ENCODE measurements at places on chromosomes 16 and 17.

- no peak for DNase-seq
Measured at GRCh38 chr17:71033336-71033735, 864.0 kb downstream of the KCNJ2 start.

GRCh38 chr17:58331815-58332777 lies 3.5 kb upstream of the TSPOAP1 start:
- no peak for DNase-seq

- no peak for DNase-seq
Measured at GRCh38 chr16:24681793-24682192, 47.7 kb upstream of the TNRC6A start.

DNA sequence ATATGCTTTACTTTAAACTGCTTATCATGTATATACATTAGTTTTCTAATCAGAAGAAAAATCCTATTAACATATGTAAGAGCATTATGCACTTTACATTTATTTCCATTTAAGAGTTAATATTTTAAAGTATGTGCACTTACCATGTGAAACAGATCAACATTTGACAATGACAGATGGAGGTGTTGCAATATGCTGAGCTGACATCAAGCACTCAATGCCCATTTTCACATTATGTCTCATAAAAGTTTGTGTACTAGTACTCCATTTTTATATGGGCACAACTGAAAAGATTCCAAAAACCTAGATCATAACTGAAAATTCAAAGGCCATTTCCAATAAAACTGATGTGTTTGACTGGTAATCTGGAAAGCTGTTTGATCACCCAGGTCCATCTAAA lies 420.9 kb upstream of the SOX9 start:
- DNase-seq, result no peak

GRCh38 chr16:4982056-4982867 lies 24.1 kb downstream of the SEC14L5 start:
- DNase-seq, result peak; percentile 36

DNA sequence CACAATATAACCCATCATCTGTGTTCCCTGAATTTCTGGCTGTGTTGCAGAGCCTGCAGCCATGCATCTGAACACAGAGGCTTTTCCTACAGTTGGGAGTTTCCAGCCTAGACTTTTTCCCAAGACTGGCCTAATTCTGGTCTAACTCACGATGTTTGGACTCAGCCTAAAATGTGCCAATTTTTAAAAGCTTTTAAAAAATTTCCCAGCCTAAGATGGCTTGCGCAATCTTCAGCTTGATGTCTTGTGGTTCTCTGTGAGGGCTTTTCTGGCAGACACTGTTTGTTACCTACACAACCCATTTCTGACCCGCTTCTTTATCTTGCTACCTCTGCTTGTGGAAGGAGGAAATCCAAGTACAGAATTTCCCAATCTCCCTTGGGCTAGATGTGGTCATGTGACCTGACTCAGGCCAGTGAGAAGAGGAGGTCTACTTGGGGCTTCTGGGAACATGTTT lies 72.7 kb upstream of the GAS7 start:
- DNase-seq, result no peak

GRCh38 chr17:55577687-55578086 lies 66.4 kb upstream of the SMIM36 start:
- no peak for DNase-seq

DNA sequence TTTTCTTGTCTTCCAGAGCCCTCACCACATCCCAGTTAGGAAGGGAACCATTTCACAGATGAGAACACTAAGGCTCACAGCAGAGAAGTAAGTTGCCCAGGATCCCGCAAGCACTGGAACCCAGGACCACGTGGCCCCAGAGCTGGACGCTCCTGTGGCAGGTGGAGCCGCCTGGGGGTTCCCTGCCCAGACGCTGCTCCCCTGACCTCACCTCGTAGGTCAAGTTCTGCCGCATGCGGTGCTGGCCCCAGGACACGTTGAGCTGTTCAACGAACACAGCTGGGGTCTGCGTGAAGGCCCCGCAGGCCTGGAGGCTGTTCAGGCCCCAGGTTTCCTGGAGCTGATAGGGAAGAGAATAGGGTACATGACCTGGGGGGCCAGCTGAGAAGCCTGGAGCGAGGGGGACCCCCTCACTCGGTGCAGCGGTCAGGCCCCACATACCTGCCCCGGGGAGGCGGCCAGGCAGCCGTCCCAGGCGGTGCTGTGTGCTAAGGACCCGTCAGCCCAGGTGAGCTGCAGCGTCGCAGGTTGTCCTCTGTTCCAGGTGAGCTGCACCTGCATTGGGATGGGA lies 54.1 kb downstream of the RMI2 start:
- no peak for DNase-seq

DNA sequence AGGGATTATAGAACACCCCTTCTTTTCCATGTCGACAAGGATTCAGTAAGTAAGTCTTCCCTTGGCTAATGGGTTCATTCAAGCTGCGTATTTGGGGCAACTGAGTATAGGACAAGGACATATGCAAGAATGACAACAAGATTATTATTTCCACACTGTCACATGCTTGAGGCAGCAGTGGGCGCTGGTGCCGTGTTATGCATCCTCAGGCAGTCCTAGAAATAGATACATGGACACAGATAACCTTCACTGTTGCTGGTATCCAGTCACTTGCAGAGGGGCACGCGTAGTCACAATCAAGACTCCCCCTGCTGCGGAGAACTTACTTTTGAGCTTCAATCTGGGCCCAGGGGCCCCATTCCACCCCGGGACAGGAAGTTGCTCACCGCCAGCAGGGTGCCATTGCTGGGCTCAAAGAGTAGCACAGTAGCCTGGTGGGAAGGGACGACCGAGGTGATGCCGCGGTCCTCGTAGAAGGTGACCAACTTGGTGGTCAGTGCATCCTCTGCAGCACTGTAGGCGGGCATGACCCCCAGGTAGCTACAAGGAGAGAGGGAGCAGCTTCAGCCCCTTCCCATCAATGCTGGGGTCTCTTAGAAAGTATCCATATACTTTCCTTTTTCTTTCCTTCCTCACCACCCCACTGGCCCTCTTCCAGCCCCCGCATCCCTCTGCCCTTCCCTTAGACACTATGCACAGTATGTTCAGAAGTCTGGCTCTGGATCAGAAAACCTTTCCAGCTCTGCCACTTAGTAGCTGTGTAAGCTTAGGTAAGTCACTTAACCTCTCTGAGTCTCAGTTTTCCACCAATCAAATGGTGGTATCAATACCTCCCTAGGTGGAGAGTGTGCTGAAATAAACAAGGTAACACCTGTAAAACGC lies 804 bp downstream of the CRYM start:
- no peak for DNase-seq

GRCh38 chr16:16021988-16022682 lies 72.7 kb downstream of the ABCC1 start:
- peak; percentile 26 for DNase-seq

DNA sequence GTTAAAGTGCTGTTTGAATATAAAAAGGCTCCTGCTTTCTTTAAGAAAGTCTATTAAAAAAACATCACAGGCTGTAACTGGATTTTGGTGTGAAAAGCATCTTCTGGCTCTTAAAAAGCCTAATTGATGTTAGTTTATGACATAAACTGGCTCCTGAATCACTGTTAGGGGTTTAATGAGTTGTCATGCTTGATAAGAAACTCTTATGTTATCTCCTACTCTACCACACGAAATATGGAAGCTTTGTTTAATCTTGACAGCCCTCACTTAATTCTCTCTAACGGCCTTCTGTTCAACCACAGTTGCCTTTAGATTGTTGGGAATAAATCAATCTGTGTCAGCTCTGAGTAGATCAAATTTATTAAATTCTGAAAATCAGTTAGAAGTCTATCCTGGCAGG lies 51.5 kb downstream of the CPPED1 start:
- DNase-seq, result no peak

- no peak for DNase-seq
Measured at GRCh38 chr17:45666641-45667040, 117.5 kb upstream of the CRHR1 start.

DNA sequence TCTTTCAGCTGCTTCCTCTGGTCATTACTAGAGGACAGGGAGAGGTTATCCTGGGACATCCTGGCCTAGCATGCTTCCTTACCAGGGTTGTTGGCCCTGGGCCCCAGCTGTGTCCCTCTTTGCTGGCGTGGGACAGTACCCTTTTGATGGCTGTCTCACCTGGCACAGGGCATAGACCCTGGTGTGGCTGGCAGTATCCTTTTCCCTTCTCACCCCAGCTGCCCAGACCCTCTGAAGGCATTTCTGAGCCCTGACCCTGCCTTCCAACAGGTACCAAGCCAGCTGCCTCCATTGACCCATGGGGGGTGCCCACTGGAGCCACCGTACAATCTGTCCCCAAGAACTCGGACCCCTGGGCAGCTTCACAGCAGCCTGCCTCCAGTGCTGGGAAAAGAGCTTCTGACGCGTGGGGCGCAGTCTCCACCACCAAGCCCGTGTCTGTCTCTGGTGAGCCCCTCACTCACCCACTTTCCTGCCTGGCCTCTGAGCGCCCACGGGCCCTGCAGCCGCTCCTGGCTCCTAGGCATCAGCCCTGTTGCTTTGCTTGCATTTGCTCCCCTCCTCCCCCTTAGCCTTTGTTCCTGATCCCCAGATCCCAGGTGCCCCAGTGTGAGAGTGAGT lies 34.0 kb downstream of the B9D1 start:
- DNase-seq, result no peak

- no peak for DNase-seq
Measured at GRCh38 chr16:56998861-56999260, 9.5 kb downstream of the NLRC5 start.

GRCh38 chr16:57392694-57393093 lies 11.9 kb upstream of the CCL17 start:
- no peak for DNase-seq

- no peak for DNase-seq
Measured at GRCh38 chr17:61469474-61469873, 17.3 kb downstream of the TBX4 start.

DNA sequence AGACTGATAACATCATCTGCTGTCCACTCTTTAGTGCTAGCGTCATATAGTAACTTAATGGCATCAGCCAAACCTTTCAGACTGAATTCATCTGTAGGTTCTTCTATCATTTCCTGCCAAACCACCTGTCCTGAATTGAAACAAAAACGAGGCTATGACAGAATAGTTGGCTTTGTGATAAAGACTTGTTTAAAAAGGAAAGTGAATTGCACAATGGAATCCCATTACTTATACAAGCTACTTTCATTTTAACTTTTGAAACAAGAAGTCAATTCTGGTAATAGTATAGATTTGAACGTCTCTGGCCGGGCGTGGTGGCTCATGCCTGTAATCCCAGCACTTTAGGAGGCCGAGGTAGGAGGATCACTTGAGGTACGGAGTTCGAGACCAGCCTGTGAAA lies 18.2 kb downstream of the LASP1NB start:
- no peak for DNase-seq

DNA sequence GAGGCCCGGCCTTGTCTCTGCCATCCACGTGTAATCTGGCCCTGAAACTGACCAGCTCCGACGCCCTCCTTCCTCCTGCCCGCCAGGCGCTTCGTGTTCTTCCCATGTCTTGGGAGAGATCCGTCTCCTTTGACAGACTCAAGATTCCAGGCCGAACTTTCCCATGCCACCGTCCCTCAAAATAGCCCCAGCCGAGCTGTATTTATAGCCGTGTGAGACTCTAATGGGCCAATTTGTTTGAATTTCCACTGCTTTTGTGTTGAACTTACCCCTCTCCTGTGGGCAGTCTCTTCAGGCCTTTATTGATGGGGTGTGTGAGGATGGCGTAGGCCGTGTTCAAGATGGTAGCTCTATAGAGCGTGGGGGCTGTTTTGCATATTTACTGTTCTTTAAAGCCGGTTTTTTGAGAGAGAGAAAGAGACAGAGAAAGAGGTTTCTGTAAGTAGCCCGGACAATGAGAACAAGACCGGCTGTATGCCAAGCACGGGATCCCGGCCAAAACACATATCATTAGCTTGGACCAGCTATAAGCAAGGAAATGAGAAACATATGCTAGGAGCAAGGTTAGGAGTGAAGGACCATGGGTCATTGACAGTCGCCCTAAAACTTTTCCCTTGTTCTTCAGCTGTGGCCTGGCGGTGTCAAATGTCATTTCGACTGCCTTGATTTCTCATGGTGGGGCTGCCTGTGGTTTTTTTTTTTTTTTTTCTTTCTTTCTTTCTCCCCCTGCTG lies 124.5 kb upstream of the ZFHX3 start:
- DNase-seq, result peak; percentile 3

GRCh38 chr16:11473728-11474127 lies 113.0 kb downstream of the LITAF start:
- no peak for DNase-seq

GRCh38 chr16:70777973-70778406 lies 23.0 kb downstream of the VAC14 start:
- no peak for DNase-seq

DNA sequence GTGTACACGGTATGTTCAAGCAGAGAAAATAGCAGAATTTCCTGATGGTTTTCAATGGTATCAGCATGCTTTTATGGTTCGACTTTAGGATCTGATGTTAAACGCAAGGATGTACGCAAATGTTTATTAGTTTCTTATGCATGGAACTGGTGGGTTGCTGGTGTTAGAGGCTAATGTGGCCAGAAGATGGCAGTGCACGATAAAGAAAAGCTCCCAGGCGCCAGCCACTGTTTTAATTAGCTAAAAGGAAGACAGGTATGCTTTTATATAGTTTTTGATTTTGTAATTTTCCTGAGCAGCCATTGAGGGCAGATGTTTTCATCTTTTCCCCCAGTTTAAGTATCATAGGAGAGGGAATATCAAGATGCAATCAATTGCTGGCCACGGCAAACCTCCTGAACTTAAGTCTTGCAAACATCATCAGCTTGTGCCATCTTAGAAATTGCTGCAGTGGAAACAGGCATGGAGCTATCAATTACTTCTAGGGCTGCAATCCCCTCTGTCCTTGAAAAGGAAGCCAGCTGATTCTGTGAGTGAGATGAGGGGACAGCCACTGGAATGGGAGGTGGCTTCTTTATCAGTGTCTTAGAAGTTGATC lies 648.5 kb upstream of the RBFOX1 start:
- DNase-seq, result no peak

DNA sequence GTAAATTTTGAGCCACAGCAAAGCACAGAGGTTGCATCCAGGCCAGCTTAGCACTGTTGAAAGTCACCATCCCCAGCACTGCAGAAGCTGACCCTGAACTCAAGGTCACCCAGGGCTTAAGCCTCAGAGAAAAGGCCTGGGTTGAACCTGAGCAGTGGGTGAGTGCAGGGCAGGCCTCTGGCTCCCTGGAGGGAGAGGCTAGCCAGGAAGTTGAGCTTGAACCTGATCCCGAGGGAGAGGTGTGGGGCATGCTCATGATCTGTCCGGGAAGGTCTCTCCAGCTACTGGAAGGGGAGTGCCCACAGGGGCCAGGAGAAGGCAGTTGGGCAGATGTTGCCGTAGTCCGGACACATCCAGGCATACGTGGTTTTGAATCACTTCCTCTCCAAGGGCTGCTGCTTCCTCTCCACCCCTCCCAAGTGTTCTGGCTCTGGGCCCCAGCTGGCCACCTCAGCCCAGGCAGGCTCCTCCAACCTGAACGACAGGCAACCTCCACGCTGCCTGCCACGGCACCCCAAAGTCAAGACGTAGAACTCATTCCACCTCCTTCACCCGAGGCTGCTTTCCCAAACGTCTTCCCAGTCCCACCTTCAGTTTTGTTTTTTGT lies 18.4 kb downstream of the CARHSP1 start:
- no peak for DNase-seq

DNA sequence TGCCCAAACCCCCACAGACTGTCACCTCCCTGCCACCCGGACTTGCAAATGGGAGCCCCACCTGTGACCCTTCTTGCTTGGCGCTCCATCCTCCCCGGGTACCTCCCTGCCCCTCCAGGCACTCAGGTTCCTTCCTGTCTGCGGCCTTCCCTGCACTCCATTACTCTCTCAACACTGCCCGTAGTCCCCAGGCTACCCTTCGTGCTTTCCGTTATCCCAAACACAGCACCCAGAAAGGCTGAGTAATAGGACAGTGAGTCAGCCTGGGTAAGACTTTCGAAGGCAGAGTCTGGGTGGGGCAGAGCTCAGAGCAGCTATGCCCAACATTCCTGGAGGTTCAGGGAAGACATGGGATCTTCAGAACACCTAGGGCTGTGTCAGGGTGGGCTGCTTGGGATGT lies 16.6 kb upstream of the C16orf74 start:
- no peak for DNase-seq

Measured in anterior cingulate cortex (tissue), 58 donors.